ENCODE measurements at places on chromosomes 5 and 9. TPM values are rescaled to one million over a fixed set of nuclear protein-coding genes. Genes with fewer than 3 reads are reported as not detected.

DNA sequence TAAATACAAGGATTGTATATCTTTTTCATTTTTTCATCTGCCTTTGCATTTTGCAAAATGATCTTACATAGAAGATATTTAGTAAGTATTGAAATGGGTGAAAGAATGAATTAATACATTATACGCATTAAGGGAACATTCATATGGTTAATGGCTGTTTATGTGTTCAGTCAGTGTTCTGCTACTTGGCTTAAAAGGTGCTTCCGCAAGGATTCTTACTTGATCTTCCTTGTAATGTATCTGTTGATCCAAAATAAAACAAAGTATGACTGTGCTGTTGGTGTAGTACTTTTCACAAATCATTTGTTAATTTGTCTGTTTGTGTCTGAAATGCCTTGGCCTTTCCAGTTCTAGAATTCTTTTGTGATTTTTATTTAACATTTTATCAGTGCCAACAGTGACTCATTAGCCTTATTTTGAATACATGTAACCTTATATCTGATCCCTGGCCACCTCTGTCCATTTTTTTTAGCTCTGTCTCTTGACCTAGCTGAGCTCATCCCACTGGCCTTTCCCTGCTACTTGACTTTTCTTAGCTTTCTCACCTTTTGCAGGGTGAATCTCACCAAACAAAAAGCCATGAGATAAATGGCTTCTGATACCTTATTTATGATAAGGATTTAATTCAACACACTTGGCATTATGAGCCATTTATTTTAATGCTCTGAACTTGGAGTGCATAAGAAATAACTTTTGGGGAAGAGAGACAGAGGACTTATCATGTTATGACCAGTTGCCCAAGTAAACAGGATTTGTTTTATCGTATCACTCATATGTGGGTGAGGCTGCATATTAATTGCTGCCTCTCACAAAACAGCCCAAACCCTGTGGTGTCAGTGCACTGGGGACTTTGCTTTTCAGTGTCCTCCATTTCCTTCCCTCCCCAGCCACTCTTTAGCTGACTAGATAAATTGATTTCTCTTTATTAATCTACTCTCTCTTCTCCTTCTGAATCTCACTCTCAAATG, 340.3 kb downstream of the KDM4C start:
- H3K4me3 ChIP-seq, result no peak overlapping the region
- peaks cover 3% of the 10 kb centered on the region for H3K36me3 ChIP-seq
- H3K27me3 ChIP-seq, result no peaks in the 10 kb centered on the region
- DNase-seq, result no peak

GRCh38 chr5:126097876-126098275, 325.3 kb upstream of the GRAMD2B start:
- no peak overlapping the region for H3K27ac ChIP-seq
- no peaks in the 10 kb centered on the region for H3K36me3 ChIP-seq
- no peak for DNase-seq
- H3K4me3 ChIP-seq, result no peak overlapping the region

LECT2 gene
- total RNA-seq, result not detected

- H3K27ac ChIP-seq, result no peak overlapping the region
- no peaks in the 10 kb centered on the region for H3K27me3 ChIP-seq
These were observed 8.9 kb upstream of the SH3TC2 start for GRCh38 chr5:149071756-149072155.

GRCh38 chr5:52469835-52470234, 317.9 kb upstream of the ITGA1 start:
- peak overlapping the region; percentile 37 for H3K27ac ChIP-seq
- H3K4me3 ChIP-seq, result no peak overlapping the region
- H3K27me3 ChIP-seq, result no peaks in the 10 kb centered on the region

- H3K4me3 ChIP-seq, result no peak overlapping the region
- DNase-seq, result no peak
- H3K27me3 ChIP-seq, result no peaks in the 10 kb centered on the region
These were observed 218.9 kb downstream of the EPB41L4A start for GRCh38 chr5:112200131-112200530.

ARAP3 gene
- 35.2 TPM for total RNA-seq

DNA sequence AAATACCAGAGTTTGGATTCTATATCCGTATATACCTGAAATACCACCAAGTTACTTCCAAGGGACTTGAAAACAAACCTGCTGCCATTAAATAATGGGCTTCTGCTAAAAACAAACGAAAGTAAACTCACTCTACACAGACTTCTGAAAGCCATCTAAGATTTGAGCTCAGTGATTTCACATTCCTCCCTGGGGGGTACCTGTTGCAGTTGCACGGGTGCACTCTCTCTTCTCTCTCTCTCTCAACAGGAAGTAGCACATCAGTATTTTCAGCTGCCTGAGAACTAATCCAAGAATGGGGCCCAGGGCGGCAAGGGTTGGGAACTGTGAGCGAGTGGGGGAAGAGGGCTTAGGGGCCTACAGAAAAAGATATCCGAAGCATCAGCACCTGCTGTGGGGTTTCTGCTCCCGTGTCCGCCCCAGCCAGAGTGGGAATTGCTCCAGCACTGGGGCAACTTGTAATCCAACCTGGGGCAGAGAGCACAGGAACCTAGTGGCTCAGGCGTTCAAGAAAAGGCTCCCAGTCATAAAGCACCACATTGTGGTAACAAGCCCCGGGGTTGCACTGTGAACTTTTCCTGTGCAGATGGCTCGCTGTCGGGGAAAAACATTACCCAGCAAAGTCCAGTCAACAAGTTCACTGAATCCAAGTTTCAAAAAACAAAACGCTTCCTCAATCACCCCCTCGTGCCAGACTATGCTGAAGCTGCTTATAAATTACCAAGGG, 99.8 kb downstream of the EFNA5 start:
- no peak for DNase-seq
- H3K27me3 ChIP-seq, result no peaks in the 10 kb centered on the region
- peaks cover 17% of the 10 kb centered on the region for H3K4me1 ChIP-seq

GRCh38 chr9:113623851-113624485, 160.4 kb downstream of the RGS3 start:
- DNase-seq, result no peak
- no peak overlapping the region for H3K27ac ChIP-seq
- no peak overlapping the region for H3K4me3 ChIP-seq

- DNase-seq, result no peak
- H3K27me3 ChIP-seq, result no peaks in the 10 kb centered on the region
- H3K4me1 ChIP-seq, result no peaks in the 10 kb centered on the region
- H3K4me3 ChIP-seq, result no peak overlapping the region
- H3K36me3 ChIP-seq, result no peaks in the 10 kb centered on the region
These were observed 167.1 kb upstream of the SNX2 start for GRCh38 chr5:122607818-122608217.

DNA sequence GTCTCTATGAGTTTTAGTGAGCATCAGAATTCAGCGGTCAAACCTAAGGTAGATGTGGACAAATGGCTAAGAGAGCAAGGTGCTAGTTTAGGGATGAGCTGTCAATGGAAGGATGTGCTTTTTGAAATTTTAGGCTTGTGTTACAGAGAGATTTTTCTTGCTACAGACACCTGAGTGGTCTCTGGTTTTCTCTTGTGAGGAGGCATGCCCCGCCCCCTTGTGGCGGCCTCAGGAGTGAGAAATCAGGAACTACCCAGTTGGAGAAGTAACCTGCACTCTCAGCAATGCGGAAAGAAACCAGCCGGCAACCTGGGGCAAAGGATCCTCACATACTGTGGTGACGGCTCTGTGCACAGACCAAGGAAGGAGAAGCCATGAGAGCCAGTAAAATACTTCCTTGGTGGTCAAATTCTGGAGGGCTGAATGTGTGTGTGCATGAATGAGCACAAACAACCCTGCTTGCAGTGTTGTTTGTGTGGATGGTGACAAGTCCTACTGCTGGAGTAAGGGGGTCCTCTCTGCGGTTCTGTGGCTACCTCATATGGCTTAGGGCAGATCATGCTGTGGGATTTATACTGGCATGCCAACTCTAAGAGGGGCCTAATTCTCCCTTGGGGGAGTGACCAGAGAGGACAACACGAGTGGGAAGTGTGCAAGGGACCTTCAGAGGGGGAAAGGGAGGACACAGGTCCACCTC, 16.7 kb upstream of the HSD17B4 start:
- no peak overlapping the region for H3K4me3 ChIP-seq
- H3K36me3 ChIP-seq, result no peaks in the 10 kb centered on the region

DNA sequence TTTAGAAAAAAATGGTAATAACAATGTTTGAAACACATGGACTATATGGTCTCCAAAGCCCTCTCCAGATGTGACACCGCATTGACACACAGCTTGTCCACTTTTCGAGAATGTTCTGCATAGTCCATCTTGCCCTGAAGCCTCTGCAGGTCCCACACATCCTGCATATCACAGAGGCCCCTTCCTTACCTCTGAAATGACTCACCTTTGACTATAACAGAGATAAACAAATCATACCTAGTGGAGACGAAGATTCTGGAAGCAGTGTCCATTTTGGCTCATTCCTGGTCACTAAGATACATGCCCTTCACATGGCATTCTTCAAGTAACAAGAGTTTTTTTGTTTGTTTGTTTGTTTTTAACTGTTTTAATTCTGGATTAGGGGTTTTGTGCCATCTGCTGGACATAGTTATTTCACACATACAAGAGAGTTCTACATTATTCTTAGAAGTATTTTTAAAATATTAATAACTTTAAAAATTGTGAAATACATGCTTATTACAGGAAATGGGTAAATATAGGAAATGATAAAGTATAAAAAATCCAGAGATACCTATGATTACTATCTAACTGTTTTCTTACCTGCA, 5.1 kb downstream of the ARL14EPL start:
- no peak overlapping the region for H3K27ac ChIP-seq
- no peak overlapping the region for H3K4me3 ChIP-seq
- H3K4me1 ChIP-seq, result no peaks in the 10 kb centered on the region
- H3K36me3 ChIP-seq, result no peaks in the 10 kb centered on the region

- DNase-seq, result no peak
- H3K4me3 ChIP-seq, result no peak overlapping the region
- no peaks in the 10 kb centered on the region for H3K27me3 ChIP-seq
- peaks cover 22% of the 10 kb centered on the region for H3K4me1 ChIP-seq
These were observed 209.5 kb upstream of the S1PR3 start for GRCh38 chr9:88781628-88782391.

STKLD1 gene
- total RNA-seq, result 1.6 TPM

ACSL6 gene
- total RNA-seq, result 0.59 TPM

DNA sequence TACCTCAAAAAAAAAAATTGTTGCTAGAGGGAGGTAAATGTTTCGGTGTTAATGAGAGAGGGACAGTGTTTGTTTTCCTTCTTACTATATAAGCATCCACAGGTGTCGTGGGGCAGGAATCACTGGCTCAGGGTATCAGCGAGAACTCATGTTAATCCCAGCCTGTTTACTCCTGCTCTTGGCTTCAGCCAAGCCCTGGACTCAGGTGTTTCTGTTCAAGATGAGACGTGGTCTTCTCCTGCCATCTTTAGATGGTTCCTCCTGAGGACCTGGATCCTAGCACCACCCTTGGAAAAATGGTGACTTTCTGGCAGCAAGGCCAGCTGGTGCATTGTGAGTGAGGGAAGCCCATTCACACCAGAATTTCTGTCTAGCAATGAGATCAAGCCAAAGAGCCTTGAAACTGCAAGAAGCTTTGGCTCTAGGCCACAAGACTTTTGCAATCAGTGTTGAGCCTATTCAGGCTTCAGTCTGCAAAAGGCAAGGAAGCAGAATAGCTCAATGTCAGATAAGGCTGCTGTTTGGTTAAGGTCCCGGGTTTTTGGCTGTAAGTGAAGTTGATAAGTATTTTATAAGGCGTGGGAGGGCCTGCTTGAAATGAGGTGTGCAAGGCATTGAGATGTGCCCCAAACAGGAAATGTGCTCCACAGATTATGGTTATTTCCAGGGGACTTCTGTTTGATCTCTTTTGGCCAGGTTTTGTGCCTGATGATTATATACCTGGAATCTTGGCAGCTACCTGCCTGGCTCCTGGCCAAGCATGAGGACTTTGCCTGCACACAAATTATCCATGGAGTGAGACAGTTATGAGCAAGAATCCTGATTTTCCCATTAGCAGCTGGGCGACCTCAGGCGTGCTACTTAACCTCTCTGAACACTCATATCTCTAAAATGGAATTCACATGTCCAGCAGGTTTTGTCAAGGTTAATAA, 99.8 kb downstream of the TENT4A start:
- H3K4me1 ChIP-seq, result peaks cover 4% of the 10 kb centered on the region
- no peak overlapping the region for H3K27ac ChIP-seq
- peaks cover 3% of the 10 kb centered on the region for H3K27me3 ChIP-seq
- DNase-seq, result no peak
- H3K4me3 ChIP-seq, result no peak overlapping the region

GRCh38 chr9:84439250-84439649, 98.7 kb upstream of the SLC28A3 start:
- no peaks in the 10 kb centered on the region for H3K4me1 ChIP-seq
- H3K27me3 ChIP-seq, result no peaks in the 10 kb centered on the region
- no peaks in the 10 kb centered on the region for H3K36me3 ChIP-seq
- no peak for DNase-seq

PCDHA3 gene
- total RNA-seq, result 0.77 TPM

PRXL2C gene
- total RNA-seq, result 28.0 TPM

DNA sequence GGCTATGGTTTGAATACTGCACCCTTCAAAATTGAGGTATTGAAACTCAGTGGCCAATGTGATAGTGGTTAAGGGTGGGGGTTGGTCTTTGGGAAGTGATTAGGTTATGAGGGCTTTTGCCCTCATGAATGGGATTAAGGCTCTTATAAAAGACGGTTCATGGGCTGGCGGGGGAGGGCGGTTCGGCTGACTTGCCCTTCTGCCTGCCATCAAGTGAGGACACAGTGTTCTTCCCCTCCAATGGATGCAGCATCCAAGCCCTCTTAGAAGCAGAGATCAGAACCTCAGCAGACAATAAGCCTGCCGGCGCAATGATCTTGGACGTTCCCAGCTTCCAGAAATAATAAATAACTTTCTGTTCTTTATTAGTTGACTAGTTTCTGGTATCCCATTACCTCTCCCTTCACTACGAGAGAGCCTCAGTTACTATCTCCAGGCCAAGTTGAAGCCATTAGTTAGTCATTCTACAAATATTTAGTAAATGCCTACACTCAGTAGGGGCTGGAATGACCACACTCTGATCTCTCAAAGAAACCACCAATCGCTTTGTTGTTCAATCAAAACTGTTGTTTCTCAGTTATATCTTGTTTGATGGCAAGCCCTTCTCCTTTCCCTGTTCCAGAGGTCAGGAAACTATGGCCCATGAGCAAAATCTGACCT, 219.3 kb downstream of the TSSK1B start:
- peaks cover 20% of the 10 kb centered on the region for H3K4me1 ChIP-seq
- no peaks in the 10 kb centered on the region for H3K36me3 ChIP-seq
- H3K27ac ChIP-seq, result no peak overlapping the region
- H3K4me3 ChIP-seq, result no peak overlapping the region
- DNase-seq, result no peak

DNA sequence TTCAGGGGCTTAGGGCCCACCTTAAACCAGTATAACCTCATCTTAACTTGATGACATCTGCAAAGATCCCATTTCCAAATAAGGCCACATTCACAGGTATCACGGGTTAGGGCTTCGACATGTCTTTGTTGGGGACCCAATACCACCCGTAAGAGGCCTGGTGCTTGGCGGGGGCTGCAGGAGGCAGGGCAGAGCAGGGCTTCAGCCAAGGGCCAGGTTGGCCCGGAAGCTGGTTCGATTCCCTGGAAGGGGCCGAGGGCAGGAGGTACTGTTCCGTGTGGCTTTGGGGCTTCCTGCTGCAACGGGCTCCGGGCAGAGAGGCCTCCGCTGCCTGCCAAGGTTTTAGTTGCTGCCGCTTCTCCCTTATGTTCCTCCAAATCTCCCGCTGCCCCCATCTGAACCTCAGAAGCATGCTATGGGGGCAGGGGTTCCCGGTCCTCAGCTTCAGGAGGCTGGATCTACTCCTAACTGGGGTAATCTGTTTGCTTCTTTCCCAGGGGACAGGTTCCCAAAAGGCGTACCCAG, 29.8 kb downstream of the MED10 start:
- no peak overlapping the region for H3K27ac ChIP-seq
- no peaks in the 10 kb centered on the region for H3K4me1 ChIP-seq
- no peak for DNase-seq
- H3K27me3 ChIP-seq, result no peaks in the 10 kb centered on the region
- no peak overlapping the region for H3K4me3 ChIP-seq

All from lower lobe of right lung (tissue), 2 donors.